Thoracic aorta (tissue), 2 donors: ENCODE measurements at places on chromosomes 1 and 21. TPM values are rescaled to one million over a fixed set of nuclear protein-coding genes. Genes with fewer than 3 reads are reported as not detected.

DNA sequence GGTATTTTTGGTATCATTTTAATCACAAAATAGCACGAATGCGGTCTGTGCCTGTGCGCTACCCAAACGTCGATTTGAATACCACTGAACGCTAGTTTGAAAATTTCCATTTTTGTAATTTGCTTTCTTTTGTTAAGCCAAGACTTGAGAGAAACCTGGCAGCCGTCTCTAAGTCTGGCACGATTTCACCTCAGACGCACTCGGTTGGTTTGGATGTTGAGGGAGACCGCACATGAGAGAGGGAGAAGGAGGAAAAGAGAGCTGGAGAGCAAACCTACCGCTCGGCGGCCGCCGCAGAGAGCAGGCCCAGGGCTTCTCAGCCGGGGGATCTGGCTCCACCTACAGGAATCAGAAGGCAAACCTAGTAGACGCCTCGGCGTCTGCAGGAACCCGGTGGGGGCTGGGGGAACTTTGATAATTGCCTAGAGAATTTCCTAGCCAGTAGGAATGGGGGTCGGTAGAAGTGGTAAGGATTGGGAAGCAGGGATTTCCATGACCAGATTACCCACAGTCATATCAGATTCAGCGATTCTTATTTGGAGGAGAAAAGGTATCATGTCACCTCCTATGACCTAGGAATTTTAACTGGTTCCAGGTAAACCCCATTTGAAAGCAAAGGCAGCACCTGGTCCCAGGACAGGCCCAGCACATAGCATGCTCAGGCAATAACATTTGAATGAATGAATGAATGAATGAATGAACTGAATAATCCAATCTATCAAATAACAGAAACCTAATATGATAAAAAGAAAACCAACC, 83.2 kb downstream of the TM2D1 start:
- DNase-seq, result peak; percentile 52

GRCh38 chr1:115839029-115839678, 1.8 kb downstream of the NHLH2 start:
- DNase-seq, result no peak

GRCh38 chr1:72649991-72650390, 367.7 kb upstream of the NEGR1 start:
- no peak for DNase-seq

DNA sequence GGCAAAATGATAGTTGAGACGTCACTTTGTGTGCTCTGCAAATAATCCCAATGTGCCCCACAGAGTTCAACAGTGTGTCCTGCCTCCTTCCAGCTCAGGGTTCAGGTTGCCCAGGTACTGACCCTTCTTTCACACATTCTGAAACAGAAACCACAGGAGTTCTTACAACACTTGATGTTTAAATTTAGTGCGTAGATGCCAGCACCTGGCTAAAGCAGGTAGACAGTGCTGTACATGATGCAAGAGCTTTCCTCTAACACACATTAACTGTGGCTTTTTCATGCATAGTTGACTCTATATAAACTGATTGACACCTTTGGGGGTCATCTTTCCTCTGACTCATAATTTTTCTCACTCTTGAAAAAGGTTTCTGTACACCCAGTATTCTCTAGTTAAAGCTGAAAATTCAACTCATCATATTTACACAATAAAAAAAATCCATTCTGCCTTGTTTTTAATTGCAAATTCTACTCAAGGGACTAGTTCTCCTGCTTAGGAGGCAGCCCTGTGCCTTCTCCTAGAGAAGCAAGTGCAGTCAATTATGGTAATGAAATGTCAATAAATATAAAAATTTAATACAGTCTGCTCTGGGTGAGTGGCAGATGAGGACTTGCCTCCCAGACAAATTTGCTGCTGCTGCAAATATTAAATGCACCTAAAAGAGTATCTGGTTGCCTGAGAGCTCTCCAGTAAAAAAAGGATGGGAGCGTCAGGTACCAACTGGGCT, 91.4 kb downstream of the NR5A2 start:
- no peak for DNase-seq

- DNase-seq, result no peak
Measured at GRCh38 chr1:55195521-55196233, 19.5 kb downstream of the USP24 start.

- no peak for DNase-seq
Measured at GRCh38 chr1:87718241-87718950, 389.7 kb downstream of the LMO4 start.

DNA sequence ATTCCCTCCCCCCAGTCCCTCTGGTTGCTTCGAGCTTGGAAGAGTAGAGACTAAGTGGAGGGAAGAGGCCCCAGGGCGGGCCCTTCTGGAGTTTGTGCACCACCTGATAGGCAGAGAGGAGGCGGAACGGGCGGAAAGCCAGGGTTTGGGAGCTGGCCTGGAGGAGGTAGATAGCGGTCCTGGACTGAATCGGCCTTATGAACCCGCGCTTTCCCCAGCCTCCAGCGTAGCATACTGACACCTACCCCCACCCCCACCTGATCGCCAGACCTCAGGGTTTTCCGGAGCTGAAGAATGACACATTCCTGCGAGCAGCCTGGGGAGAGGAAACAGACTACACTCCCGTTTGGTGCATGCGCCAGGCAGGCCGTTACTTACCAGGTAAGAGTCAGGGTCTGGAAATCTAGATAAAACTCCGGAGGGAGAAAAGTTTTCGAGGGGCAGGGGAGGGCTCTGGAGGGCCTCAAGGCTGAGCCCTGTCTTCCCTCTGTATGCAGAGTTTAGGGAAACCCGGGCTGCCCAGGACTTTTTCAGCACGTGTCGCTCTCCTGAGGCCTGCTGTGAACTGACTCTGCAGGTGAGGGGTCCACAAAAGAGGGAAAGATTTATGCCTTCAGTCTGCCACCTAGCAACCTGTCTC, 705 bp downstream of the UROD start:
- no peak for DNase-seq

- no peak for DNase-seq
Measured at GRCh38 chr1:227779685-227780084, 35.8 kb upstream of the PRSS38 start.

GRCh38 chr1:93569489-93569888, 112.1 kb downstream of the BCAR3 start:
- no peak for DNase-seq

- DNase-seq, result no peak
Measured at GRCh38 chr1:87612956-87613355, 284.3 kb downstream of the LMO4 start.

DNA sequence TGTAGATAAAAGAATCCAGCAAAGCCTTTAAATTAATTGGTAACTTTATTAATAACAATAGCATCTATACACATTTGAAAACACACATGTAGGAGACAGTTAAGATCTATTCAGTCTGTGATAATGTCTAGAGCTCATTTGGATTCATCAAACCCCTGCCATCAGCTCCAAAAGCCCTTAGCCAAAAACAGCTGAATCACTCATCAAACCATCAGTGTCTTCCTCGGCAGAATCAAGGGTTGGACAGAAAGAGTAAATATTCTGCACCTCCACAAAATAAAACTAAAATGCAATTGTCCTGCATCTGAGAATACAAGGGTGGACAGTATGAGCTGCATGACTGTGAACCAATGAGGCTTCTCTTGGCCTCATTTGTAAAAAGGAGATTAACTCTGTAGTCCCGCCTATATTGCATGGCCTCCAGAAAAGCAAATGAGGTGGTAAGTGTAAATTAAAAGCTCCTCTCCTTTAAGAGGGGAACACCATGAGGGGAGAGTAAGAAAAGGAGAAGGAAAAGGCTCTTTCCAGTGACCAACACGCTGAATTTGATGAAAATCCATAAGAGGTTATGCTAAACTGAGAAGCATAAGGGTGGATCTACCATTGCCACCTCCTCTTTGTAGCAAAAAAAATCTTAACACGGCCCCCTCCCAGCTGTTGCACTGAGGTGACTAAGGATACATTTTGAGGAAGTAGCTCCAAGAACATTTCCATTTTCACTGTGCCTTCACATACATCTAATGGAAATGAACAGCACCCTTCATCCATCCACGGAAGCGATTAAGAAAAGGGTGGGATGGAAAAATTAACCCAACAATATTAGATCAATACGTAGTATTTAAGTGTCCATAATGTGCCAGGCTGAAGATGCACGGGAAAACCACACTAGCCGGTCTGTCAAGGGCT, 14.7 kb upstream of the BOLA1 start:
- DNase-seq, result no peak

DNA sequence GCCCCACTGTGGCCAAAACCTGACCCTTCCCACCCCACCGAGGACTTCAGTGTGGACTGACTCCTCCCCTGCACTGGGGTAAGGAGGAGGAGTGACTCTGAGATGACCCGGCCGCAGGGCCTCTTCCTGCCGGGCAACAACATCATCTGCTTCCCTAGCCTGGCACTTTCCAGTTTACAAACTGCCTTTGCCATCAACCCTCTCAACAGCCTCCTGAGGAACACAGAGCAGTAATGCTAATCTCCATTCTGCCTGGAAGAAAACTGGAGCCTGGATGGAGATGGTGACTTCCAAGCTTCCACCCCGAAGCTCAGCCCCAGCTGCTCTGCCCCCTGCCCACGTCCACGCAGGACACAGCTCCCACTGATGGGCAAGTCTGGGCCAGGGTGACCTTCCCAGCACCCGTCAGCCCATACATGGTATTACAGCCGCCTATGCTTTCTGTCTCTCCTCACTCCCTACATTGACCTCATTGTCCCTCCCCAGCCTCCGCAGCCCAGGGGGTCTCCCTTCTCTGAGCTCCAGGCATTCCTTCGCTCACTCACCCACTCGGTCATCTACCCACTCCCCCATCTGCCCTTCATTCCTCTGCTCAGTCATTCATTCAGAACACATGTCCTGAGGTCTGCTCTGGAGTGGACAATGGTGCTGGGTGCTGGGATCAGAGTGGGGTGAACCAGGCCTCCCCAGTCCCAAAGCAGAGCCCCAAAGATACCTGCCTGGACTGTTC, 34.2 kb downstream of the RAP1GAP start:
- DNase-seq, result no peak

- DNase-seq, result no peak
Measured at GRCh38 chr1:91529856-91530255, 29.2 kb downstream of the CDC7 start.

DNA sequence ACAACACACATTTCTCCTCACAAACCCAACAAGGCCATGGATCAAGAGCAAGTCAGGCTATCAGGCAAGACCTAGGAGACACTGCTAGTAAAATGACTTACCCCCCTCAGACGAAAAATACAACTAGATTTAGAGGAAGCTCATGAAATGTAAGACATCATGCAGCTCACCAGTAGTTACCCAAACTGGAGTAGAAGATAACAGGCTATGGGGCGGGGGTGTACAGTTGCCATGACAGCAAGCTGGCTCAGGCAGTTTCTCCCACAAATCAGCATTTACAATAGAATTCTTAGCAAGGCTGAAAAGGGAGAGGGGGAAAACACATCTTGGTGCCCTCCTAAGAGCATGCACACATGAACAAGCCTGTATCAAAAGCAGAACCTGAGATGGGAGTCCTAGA, 13.9 kb downstream of the TPM3 start:
- DNase-seq, result no peak

DNA sequence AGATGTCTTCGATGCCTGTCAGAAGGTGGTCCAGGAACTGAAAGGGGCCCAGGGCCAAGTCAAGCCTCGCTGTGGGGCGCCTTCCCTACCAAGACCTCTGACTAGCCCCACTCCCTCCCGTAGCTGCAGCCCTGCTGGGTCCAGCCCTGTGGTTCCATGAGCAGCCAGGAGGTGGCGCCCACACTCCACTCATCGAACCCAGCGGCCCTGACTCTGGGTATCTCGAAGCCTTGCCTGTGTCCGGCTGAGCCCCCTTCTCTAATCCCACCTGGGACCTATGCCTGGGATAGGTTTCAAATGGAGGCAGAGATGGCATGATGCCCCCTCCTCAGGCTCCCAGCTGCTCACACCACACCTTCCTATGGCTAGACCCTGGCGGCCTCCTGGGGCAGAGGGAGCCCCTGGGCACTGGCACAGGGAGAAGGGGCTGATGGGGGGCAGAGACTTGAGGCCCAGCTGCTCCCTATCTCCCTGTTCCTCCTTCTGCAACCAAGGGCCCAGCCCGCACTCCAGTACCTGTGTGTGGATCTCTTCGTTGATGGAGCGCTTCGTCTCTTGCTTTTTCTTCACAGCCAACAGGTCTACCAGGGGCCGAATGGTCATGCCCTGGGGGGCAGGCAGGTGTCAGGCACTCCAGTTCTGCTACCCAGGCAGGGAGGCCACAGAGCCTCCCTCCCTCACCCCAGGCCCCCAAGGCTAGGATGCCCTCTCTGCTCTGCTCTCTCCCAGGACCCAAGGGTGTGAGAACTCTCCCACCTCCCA, 52.0 kb downstream of the SLC9A1 start:
- DNase-seq, result no peak

- DNase-seq, result no peak
Measured at GRCh38 chr1:3373175-3373574, 81.3 kb upstream of the ARHGEF16 start.

DNA sequence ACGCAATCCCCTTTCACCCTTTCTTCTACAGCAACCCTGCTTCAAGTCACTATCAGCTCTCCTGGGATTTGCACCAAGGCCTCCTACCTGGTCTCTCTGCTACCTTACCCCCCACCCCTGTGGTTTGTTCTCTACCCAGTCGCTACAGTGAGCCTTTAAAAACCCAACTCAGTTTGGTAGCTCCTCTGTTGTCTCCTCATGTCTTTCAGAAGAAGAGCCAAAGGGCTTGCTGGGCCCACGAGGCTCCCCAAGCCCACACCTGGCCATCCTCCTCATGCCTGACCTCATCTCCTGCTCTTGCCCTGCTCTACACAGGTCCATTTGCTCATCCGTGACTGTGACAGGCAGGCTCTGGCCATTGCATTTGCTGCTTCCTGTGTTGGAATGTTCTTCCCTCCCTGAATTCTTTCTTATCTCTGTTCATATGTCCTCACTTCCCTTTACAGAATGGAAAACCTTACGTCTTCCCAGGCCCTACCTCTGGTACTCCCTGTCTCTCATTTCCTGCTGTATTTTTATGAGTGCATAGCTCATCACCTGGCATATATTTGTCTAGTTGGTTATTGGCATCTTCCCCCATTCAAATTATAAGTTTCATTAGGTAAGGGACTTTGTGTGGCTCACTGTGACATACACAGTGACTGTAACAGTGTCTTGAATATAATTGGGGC, 3.3 kb downstream of the RGS16 start:
- DNase-seq, result no peak

- DNase-seq, result no peak
Measured at GRCh38 chr1:172268237-172268636, 152.2 kb upstream of the C1orf105 start.

DNA sequence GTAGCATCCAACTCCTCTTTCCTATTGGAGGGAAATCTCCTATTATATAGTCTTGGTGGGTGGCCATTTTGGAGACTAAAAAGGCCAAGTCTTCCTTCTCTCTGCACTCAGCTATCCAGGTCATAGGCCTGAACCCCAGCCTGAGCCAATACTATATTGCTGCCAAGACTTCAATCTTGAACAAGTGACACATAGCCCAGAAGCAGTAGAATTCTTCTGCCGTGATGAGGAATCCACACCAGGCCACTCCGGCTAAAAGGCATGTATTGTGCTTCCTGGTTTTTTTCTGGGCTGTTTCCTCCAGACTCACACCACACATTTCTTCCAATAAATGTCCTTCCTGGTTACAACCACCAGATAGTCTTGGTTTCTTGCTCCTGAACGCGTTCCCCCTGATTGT, 43.0 kb downstream of the ATF3 start:
- no peak for DNase-seq

- no peak for DNase-seq
Measured at GRCh38 chr1:192984080-192984479, 75.1 kb downstream of the UCHL5 start.

The OR6K3 gene
- total RNA-seq, result not detected

The ATF6 gene
- total RNA-seq, result 37.6 TPM

The NUP210L gene
- total RNA-seq, result 0.14 TPM

The C1orf210 gene
- not detected for total RNA-seq

The RHCE gene
- not detected for total RNA-seq

The LAMB3 gene
- total RNA-seq, result 3.4 TPM

The IRF6 gene
- 4.1 TPM for total RNA-seq
